Activated CD4-positive, alpha-beta memory T cell treated with anti-CD3 and anti-CD28 coated beads for 36 hours (primary cell): ENCODE measurements at places on chromosomes 5 and 9. TPM values are rescaled to one million over a fixed set of nuclear protein-coding genes. Genes with fewer than 3 reads are reported as not detected.

SPATA31A3 gene
- total RNA-seq: not detected

PCDHB13 gene
- total RNA-seq: not detected

SLC25A2 gene
- total RNA-seq: 0.31 TPM

FGFR4 gene
- 0.87 TPM for total RNA-seq

PCDHA5 gene
- total RNA-seq: not detected

NR5A1 gene
- not detected for total RNA-seq

SARDH gene
- total RNA-seq: 6.6 TPM

ADAMTS19 gene
- total RNA-seq: not detected

OSTF1 gene
- 151 TPM for total RNA-seq

FOXD4L6 gene
- not detected for total RNA-seq

NFIL3 gene
- total RNA-seq: 104 TPM

DNA sequence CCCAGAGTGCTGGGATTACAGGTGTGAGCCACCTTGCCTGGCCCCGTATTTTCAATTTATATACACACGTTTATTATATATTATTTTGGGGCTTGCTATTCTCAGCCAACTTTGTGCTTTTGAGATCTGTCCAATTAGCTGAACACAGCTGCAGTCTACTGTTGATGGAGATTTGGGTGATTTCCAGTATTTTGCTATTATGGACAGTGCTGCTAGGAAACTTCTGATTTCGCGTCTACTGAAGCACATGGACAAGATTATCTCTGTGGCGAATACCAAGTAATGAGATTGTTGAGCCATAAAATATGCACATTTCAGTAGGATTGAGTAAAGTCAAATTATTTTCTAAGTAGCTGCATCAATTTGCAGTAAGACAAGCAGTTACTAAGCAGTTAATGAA is 1731.2 kb upstream of the CDH6 start:
- no peak overlapping the region for H3K4me3 ChIP-seq
- no peaks in the 10 kb centered on the region for H3K36me3 ChIP-seq
- H3K27ac ChIP-seq: no peak overlapping the region
- no peaks in the 10 kb centered on the region for H3K27me3 ChIP-seq
- H3K4me1 ChIP-seq: no peaks in the 10 kb centered on the region

GRCh38 chr9:116450378-116451139 is 236.5 kb upstream of the TRIM32 start:
- DNase-seq: no peak
- no peak overlapping the region for H3K27ac ChIP-seq
- H3K4me3 ChIP-seq: no peak overlapping the region
- no peaks in the 10 kb centered on the region for H3K36me3 ChIP-seq
- H3K27me3 ChIP-seq: no peaks in the 10 kb centered on the region

- no peak overlapping the region for H3K27ac ChIP-seq
- H3K27me3 ChIP-seq: peaks cover 16% of the 10 kb centered on the region
- no peaks in the 10 kb centered on the region for H3K4me1 ChIP-seq
- H3K4me3 ChIP-seq: no peak overlapping the region
These were observed 51.5 kb upstream of the ARL15 start for GRCh38 chr5:54361691-54362411.

- no peak for DNase-seq
- no peak overlapping the region for H3K27ac ChIP-seq
- peaks cover 2% of the 10 kb centered on the region for H3K27me3 ChIP-seq
- no peaks in the 10 kb centered on the region for H3K4me1 ChIP-seq
- H3K36me3 ChIP-seq: no peaks in the 10 kb centered on the region
These were observed 19.8 kb downstream of the PCDHAC2 start for GRCh38 chr5:140986117-140986521.

DNA sequence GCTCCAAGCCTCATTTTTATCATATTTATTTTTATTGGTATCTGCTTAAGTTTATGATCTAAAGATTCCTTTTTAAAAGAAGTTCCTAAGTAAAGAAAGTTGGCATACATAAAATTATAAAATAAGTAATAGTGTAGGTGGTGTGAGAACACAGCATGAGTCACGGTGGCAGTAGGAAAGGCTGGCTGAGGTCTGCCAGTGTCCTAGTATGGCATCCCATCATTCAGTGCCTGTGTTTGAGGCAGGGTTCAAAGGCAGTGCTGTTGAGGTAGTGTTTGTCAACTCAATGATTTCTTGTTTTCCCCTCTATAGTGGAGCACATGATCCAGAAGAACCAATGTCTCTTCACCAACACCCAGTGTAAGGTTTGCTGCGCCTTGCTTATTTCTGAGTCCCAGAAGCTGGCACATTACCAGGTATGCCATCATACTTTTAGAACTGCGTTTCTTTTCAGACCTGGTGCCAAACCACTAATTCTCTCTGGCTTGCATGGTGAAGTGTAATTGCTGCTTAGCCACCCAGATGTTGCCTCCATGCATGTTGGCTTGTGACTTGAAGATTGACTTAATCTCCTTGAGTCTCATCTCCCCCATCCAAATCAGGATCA is 18.4 kb downstream of the ZNF346 start:
- no peak overlapping the region for H3K4me3 ChIP-seq
- H3K4me1 ChIP-seq: peaks cover 15% of the 10 kb centered on the region
- peaks cover 24% of the 10 kb centered on the region for H3K36me3 ChIP-seq
- H3K27ac ChIP-seq: no peak overlapping the region

DNA sequence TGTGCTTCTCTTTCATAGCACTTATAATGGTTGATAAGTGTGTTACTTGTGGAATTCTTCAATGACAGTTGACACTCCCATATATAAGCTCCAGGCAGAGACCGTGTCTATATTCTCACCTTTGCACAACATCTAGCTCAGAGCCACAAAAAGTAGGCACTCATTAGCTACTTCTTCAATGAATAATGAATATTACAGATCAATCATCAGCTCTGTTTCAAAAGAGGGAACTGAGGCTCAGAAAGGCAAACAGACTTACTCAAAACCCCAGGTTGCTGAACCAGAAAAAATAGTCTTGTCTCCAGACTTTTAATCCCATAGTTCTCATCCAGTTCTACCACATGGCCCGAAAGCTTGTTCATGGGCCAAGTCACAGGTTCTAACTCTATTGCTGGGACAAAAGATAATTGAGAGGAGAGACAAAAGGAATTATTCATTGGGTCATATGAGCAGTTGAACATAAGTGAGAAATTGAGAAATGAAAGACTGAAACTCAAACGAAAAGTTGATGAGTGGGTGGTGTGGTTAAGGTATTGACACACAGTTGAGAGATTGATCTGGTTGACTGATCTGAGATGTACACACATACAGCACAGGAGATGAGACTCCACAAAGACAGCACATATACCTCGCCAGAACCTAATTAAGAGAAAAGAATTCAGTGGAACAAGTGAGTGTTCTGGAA is 381.6 kb downstream of the EFNA5 start:
- no peaks in the 10 kb centered on the region for H3K36me3 ChIP-seq
- peaks cover 11% of the 10 kb centered on the region for H3K4me1 ChIP-seq
- DNase-seq: no peak
- H3K27ac ChIP-seq: no peak overlapping the region

DNA sequence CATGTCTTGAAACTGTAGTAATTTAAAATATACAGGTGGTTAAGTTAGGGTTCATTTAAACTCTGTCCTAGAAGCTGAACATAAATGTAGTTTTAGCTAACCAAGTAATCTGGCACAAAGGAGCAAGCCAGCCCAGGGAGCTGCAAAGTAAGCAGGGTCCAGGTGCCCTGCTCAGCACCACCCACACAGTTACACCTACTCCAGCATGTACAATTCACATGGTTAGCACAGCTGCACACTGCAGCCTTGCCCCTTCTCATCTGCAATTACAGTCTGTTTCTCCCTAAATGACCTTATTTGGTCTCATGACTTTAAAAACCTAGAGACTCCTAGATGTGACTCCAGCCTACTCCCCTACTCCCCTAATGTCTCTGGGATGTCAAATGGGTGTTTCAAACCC is 128.4 kb downstream of the EPB41L4A start:
- no peaks in the 10 kb centered on the region for H3K27me3 ChIP-seq
- H3K4me1 ChIP-seq: no peaks in the 10 kb centered on the region
- H3K36me3 ChIP-seq: no peaks in the 10 kb centered on the region
- H3K27ac ChIP-seq: no peak overlapping the region

GRCh38 chr5:61790678-61791077 is 458.6 kb downstream of the ZSWIM6 start:
- H3K36me3 ChIP-seq: no peaks in the 10 kb centered on the region
- no peaks in the 10 kb centered on the region for H3K27me3 ChIP-seq
- H3K4me3 ChIP-seq: no peak overlapping the region
- no peak overlapping the region for H3K27ac ChIP-seq
- DNase-seq: peak; percentile 22

GRCh38 chr5:174052636-174053035 is 7.1 kb downstream of the NSG2 start:
- H3K27ac ChIP-seq: no peak overlapping the region
- H3K27me3 ChIP-seq: peaks cover 3% of the 10 kb centered on the region
- no peak overlapping the region for H3K4me3 ChIP-seq
- DNase-seq: no peak
- H3K4me1 ChIP-seq: no peaks in the 10 kb centered on the region

DNA sequence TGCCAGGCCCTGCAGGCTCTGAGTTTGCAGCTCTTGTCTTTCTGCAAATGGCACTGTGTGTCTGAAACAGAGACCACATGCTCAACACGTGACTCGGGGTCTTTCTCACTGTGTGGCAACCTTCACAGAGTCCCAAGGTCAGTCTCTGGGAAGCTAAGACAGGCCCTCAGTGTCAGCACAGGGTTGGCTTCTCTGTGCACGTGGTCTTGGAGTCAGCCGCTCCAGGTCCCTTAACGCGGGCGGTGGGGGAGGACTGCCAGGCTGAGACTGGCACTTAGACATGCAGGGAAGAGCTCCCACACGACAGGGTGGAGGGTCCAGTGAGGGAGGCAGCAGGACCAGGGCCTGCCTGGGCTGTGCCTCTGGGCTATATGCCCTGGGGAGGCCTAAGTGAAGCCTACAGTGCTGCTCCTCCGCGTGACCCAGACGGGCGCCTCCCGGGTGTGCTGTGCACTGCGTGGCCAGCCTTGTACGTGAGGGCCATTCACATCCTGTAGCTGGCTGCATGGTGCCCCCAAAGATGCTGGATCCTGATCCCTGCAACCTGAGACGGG is 76.8 kb downstream of the ADAMTS2 start:
- no peaks in the 10 kb centered on the region for H3K4me1 ChIP-seq
- peak; percentile 5 for DNase-seq
- no peak overlapping the region for H3K4me3 ChIP-seq
- no peak overlapping the region for H3K27ac ChIP-seq
- H3K27me3 ChIP-seq: peaks cover 3% of the 10 kb centered on the region

DNA sequence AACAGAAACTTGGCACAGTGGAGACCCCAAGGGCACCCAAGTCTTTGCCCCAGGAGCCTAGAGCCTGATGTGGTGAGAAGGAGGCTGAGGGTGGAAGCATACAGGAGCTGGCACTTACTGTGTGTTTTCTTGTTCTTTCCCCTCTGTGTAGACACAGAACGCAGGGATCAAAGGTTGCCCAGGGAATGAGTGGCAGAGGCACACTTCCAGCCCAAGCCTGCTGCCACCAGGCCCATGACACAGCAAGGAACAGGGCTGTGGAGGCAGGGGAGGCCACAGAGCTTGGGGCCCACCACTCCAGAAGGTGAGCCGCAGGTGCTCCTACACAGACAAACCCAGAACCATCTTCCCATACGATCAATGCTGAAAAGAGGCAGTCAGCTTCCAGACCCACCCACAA is 73.9 kb upstream of the S1PR3 start:
- H3K27ac ChIP-seq: no peak overlapping the region
- peaks cover 21% of the 10 kb centered on the region for H3K4me1 ChIP-seq
- no peak overlapping the region for H3K4me3 ChIP-seq
- H3K27me3 ChIP-seq: peaks cover 12% of the 10 kb centered on the region

DNA sequence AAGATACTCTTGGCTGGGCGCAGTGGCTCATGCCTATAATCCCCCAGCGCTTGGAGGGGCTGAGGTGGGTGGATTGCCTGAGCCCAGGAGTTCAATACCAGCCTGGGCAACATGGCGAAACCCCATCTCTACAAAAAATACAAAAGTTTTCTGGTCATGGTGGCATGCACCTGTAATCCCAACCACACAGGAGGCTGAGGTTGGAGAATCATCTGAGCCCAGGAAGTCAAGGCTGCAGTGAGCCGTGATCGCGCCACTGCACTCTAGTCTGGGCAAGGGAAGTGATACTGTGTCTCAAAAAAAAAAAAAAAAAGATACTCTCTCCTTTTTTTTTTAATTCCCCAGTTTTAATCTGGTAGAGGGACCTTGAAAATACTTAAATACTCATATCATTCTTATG is 15.0 kb downstream of the ANKRD33B start:
- H3K4me3 ChIP-seq: no peak overlapping the region
- H3K27me3 ChIP-seq: peaks cover 3% of the 10 kb centered on the region
- peaks cover 57% of the 10 kb centered on the region for H3K4me1 ChIP-seq
- DNase-seq: peak; percentile 37
- H3K36me3 ChIP-seq: peaks cover 3% of the 10 kb centered on the region
- no peak overlapping the region for H3K27ac ChIP-seq

DNA sequence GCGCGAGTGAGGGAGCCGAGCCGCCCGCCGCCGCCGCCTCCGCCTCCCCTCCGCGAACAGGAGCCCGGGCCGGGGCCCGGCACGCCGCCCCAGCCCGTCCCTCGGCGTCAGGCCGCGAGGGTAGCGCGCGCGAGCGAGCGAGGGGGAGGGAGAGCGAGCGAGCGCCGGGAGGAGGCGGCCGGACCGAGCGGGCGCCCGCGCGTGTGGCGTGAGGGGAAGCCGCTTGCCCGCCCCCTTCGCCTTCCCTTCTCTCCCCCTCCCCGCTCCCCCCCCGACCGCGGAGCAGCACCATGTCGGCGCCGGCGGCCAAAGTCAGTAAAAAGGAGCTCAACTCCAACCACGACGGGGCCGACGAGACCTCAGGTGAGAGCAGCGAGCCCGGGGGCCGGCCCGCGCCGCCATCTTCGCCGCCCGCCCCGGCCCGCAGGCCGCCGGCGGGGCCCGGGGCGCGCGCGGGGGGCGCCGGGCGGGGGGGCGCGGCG is 312 bp downstream of the SET start:
- H3K36me3 ChIP-seq: peaks cover 33% of the 10 kb centered on the region
- DNase-seq: peak; percentile 63

DNA sequence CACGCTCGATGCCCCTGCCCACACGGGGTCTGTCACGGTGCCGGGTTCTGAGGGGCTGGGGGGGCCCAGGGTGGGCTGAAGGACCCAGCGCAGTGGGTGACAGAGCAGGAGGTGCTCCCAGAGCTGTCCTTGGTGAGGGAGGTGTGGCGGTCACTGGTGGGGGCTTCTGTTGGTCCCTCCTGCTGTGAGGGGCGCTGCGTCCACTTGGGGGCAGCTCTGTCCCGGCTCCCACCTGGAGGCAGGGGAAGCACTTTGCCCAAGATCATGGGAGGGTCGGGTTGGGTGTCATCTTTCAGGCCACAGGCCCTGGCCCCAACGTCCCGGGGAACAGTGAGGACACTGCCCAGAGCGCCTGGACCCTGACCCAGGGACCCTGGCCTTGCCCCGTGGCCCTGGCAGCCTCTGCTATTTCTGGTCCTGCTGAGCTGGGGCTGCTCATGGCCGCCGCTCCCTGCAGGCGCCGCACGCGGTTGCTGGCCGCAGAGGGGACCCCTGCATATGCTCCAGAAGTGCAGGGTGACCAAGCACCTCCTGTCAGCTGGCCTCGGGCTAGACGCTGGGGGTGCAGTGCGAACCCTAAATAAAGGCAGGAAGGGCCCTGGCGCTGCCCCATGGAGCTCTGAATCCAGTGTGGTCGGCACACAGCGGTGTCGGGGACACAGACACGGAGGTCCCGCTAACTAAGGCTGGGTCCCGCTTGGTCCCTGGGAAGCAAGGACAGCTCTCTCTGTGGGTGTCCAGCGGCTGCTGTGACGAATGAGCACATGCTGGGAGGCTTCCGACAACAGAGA is 11.6 kb upstream of the RNU6ATAC start:
- no peak overlapping the region for H3K27ac ChIP-seq
- DNase-seq: no peak
- peaks cover 2% of the 10 kb centered on the region for H3K4me1 ChIP-seq
- peaks cover 4% of the 10 kb centered on the region for H3K27me3 ChIP-seq
- H3K4me3 ChIP-seq: no peak overlapping the region
